Liver (tissue), 10 donors: ENCODE measurements at places on chromosomes 4 and X. TPM values are rescaled to one million over a fixed set of nuclear protein-coding genes. Genes with fewer than 3 reads are reported as not detected.

TLR2 gene
- 5.6 TPM for polyA plus RNA-seq

FAM156A gene
- polyA plus RNA-seq: 7.7 TPM

FRAS1 gene
- polyA plus RNA-seq: 0.08 TPM

MAGED4 gene
- 0.31 TPM for polyA plus RNA-seq

YTHDC1 gene
- 15.5 TPM for polyA plus RNA-seq

POF1B gene
- 0.15 TPM for polyA plus RNA-seq

SLC38A5 gene
- polyA plus RNA-seq: 0.38 TPM

AFP gene
- polyA plus RNA-seq: 9.1 TPM

TCEAL9 gene
- 16.4 TPM for polyA plus RNA-seq

FGD1 gene
- 0.66 TPM for polyA plus RNA-seq

TNIP3 gene
- not detected for polyA plus RNA-seq

LGI2 gene
- polyA plus RNA-seq: not detected

PNCK gene
- 0.02 TPM for polyA plus RNA-seq

OFD1 gene
- polyA plus RNA-seq: 15.7 TPM

SLC10A4 gene
- not detected for polyA plus RNA-seq
